H54 (cell line): ENCODE measurements at places on chromosomes 1 and 21.

DNA sequence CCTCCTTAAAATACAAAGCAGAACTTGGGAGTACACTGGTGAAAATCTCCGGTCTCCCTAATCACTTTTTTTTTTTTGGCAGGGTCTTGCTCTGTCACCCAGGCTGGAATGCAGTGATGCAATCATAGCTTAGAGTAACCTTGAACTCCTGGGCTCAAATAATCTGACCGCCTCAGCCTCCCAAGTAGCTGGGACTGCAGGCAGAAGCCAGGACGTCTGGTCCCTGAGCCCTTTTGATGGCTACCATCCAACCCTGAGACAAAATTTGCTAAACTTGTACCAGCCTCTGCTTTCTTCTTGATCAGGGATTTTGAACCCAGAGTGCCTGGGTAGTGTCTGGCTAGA is 4.1 kb downstream of the L1TD1 start:
- no peak for DNase-seq

DNA sequence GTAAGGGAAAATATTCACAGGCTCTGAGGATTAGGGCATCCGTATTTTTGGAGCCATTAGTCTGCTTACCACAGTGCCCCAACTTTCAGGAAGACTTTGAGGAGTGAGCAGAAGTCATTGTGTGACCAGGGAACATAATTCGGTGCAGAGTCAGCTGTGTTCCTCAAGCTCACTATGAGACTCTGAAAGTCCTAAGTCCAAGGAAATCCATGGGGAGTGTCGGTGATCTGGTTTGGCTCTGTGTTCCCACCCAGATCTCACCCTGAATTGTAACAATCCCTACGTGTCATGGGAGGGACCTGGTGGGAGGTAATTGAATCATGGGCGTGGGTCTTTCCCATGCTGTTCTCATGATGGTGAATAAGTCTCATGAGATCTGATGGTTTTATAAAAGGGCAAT is 45.9 kb upstream of the SCAF4 start:
- no peak for DNase-seq

DNA sequence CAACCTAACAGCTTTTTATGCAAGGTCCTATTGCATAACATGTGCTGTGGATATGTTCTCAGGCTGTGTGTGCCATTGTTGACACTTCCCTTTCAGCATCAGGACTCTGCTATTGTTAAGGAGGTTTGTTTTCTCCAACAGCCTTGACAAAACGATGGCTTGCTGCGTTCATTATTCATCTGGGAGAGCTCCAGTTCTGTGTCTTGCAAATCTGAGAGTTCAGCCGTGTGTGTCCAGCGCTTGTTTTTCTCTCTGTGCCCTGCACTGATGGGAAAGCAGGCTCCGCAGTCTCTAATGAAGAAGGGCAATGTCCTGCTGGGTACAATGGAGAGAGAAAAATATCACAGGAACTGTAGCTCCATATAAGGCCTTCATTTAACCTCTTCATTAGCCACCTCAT is 63.7 kb downstream of the CLDN17 start:
- no peak for DNase-seq

DNA sequence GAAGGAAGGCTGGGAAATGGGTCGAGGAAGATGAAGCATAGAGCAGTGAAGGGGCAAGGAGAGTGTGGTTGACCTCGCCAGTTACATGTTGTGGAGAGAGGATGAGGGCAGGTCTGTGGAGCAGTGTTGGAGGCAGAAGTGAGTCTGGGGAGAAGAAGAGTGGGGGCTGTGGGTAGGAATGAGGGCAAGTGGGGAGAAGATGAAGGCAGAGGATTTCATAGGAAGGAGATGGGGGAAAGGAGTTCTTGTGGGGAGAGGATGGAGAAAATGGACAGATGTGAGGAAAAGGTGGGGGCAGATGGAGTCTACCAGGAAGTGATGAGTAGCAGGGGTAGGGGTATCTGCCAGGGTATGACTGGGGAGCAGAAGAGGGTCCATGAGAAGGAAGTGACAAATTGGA is 3.6 kb downstream of the ARMH1 start:
- no peak for DNase-seq

DNA sequence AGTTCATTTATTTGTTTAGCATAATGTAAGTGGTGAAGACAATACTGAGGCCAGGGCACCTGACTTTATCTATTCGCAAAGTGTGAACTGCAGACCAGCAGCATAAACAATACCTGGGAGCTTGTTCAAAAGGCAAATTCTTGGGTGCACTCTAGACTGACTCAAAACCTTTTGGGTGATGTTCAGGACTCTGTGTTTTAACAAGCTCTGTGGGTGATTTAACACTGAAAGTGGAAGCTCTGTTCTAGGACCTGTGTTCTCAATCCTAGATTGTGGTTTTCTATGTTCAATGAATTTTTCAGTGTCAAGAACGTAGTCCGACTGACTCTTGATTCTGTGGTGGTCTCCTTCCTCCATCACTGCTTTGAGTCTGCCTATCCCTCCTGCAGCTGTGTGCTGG is 71.9 kb downstream of the GPR88 start:
- no peak for DNase-seq

DNA sequence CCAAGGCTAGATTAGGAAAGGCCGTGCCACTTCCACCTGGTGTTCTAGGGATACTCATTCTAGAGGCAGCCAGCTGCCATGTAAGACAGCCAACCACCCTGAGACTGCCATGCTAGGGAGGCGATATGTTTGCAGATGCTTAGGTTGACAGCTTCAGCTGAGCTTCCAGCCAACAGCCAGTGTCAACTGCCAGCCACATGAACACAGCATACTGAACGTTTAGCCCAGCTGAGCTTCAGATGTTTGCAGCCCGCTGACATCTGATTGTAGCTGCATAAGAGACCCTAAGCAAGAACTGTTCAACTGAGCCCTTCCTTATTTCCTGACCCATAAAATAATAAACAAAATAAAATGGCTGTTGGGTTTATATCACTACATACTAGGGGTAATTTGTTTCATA is 5.0 kb upstream of the KCNC4 start:
- no peak for DNase-seq

DNA sequence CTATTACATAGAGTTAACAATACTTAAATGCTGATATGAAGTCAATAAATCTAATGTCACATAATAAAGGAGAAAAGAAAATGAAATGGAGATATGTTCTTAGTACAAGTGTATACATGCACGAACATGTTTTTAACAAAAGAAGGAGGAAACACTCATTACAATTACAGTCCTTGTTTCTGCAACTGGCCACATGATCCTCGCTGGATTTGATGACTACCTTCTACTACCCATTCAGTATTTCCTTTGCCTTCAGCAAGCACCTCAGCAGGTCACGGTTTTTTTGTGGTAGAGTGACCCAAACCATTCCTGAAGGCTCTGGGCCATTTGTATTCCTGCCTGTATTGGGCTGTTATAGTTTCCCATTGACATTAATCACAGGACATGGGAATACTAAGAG is 172.8 kb upstream of the CXADR start:
- DNase-seq = no peak

DNA sequence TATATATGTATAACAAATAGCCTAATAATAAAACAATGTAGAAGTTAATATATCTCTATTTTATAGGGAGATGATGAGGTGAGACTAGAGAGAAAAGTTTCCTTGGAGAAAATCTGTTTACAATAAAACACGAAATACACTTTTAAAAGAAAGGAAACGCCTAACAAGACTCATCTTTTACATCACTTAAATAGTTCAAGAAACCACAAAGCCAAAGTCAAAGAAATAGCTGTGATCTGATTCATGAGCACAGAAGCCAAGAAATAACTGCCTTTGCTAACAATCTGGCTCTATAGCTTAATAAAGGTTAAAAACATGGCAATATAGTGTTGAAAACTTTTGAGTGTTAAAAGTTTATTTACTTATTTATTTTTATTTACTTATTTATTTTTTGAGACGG is 61.5 kb downstream of the TOR3A start:
- no peak for DNase-seq

- DNase-seq = no peak
Observed at GRCh38 chr1:189158155-189158554, 1319.5 kb downstream of the BRINP3 start.

GRCh38 chr1:103492003-103492625 is 33.4 kb upstream of the RNPC3 start:
- DNase-seq = no peak

GRCh38 chr1:3011127-3011526 is 10.1 kb upstream of the ACTRT2 start:
- DNase-seq = no peak

- no peak for DNase-seq
Observed at GRCh38 chr1:33687000-33687399, 176.9 kb upstream of the HMGB4 start.

DNA sequence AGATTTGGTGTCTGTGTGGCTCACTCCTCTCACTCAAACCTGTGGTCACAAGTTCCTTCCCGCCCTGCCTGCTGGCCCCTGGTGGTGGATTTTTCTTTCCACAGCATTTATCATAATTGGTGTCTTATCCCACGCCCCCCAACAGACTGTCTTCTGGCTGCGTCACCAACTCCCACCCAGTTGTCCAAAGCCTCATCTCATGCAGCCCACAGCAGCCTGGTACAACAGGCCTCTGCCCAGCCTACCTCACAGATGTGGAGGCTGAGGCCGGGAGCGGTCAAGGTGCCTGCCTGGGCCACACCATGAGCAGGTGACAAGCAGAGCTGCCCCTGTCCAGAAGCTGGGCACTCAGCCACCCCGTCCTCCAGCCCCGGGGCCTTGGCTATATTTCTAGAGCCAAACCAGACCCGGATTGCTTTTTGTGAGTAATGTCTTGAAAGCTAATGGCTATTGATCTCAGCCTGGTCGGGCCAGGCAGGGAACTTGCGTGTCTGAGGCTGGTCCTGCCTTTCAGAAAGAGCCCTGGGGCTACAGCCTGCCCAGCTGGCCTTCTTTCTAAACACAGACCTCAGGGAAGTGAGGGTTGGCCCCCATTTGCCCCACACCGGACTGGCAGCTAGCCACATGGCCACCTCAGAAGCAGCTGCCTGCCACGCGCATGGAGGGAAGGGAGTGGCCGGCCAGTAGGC is 2.6 kb downstream of the KCNAB2 start:
- DNase-seq = no peak

- no peak for DNase-seq
Observed at GRCh38 chr1:246184503-246184902, 322.6 kb downstream of the SMYD3 start.

DNA sequence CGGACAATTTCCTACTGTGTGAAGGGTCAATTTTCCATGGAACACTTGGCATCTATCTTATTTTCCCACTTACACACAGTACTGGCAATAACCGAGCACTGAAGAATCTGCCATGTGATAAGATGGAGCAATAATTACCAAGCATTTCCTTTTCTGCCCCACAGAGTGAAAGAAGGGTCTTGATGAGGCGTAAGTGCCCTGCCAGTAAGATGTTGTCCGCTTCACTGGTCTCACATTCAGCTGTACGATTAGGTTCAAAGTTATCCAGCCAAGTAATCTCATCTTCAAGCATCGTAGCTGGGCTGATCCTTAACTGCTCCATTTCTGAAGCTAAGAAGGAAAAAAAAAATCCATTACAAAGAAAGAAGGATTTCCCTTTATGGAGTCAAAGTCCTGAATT is 67.8 kb downstream of the PCSK9 start:
- no peak for DNase-seq

- no peak for DNase-seq
Observed at GRCh38 chr21:42379426-42380215, 13.3 kb upstream of the TFF1 start.

DNA sequence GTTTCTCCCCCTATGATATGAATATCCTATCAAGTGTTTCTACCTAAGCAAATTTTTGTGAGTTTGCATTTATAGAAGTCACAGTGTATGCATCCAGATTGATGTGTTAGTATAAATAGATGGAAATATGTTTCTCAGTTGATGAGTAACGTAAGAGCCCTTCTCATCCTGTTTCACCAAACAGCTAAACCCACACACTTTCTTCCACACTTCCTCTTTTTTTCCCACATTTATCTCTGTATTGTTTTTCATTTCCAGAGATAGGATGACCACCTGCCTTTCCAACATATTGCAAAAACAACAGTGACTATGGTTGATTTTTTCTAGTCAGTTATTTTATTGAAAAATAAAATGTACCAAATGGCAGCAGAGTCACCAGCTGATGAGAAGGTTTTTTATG is 490.1 kb downstream of the NEGR1 start:
- DNase-seq = no peak

DNA sequence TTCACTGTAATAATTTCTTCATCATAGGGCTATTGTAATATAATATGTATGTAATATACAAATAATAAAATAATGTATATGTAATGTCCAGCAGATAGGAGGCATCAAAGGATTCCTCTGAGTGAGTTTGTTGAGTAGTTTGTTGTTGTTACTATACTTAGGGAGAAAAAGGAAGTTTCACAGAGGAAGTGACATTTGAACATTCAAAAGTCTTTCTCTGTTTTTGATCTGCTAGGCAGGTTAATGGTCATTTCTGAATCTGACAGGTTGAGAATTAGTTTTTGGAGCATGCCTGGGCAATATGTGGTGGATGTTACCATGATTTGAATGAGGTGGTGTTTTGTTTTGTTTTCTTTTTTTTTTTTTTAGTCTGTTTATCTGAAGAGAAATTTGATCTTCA is 102.1 kb downstream of the NRDC start:
- no peak for DNase-seq

- DNase-seq = no peak
Observed at GRCh38 chr21:25428537-25428936, 178.7 kb downstream of the MRPL39 start.

DNA sequence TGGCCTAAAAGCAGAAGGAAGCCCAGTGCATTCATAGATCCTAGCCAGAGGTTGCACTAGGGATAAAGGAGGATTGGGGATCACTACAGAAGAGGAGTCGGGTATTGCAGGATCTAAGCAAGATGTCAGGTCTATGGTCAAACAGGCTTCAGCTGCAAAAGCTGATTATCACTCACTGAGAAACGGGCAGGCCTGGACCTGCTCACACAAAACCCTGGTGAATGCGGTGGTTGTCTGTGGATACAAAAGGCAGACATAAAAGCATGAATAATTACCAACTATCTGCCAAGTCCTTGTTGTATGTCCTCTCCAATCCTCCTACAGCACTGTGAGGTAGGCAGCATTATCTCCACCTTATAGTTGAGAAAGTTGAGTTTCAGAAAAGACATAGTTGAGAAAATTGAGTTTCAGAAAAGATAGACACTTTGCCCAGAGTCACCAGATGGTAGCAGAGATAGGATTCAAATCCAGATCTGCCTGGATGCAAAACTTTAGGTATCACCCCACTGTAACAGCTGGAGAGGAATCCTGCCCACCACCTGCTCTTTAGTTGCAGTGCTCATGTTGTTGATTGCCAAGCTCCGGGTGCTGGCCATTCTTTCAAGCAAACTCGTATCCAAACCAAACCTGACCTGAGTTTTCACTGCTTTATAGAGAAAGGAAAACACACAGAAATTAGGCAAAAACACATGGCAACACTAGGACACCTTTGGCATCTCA is 49.6 kb upstream of the HOOK1 start:
- DNase-seq = no peak

- DNase-seq = no peak
Observed at GRCh38 chr1:20702416-20702815, 15.4 kb downstream of the KIF17 start.
